AG09319 (cell line): ENCODE measurements at places on chromosomes 4 and X.

DNA sequence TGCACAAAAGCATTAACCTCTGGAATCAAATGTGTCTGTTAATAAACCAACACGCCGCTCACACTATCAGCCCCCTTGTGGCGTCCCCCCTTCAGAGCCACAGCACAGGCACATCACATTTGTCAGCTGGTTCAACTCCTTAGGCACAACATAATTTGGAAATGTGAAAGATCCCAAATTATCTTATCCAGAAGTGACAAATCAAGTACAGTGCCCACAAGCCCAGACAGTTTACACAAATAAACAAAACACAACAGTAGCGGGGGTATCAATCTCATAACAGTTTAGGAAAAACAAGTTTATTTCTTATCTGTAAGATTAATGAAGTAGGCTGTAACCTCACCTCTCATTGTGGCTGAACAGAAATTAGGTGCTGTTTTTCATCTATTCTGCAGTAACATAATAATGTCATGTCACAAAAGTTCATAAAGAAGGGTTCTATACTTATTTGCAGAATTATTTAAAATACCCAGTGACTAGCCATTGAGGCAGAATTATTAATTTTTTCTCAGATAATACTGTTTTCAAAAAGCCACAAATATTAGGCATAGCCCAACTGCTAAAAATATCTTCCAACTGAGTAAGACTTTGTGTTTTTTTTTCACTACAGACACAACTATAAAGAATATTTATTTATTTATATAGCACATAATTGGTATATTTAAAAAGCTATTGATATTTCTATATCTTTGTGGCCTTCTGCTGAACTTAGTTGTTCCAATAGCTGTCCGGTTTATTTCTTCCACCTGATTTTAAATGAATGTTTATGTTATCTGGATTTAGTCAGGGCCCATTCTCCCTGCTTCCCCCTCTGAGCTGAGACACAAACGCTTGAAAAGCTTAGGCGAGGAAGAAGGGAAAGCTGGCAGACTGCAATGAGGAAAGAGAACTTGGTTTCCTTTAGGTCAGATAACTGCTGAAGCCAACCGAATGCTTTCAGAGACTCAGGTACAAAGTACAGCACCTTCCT lies 214.7 kb downstream of the QDPR start:
- DNase-seq: no peak

- no peak for DNase-seq
These were observed 340.0 kb upstream of the MAOA start for GRCh38 chrX:43316146-43316545.

DNA sequence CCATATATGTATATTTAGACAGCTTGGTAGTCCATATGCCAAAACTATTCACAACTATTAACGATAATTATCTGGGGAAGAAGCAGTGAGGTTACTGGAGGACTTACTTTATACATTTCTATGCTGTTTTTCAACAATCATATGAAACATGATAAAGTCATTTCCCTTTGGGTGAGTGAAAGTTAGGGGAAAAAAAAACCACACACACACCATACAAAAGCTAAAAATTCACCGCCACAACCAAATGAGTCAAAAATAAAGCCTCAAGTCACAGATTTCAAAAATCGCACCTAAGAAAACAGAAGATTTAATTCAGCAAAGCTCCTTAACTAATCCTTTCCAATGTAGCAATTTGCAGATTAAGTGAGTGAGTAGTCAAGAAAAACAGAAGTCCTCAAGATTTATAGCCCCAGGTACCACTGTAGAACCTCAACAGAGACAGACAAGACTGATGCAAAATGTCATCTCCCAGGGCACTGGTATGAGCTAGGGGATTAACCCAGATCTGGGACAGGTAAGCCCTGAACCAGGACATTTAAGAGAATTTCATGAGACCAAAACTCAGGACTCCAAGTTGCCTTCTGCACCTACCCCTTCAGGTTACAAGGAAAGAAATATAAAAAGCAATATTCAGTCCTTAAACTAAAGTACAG lies 35.1 kb downstream of the SYTL4 start:
- no peak for DNase-seq

DNA sequence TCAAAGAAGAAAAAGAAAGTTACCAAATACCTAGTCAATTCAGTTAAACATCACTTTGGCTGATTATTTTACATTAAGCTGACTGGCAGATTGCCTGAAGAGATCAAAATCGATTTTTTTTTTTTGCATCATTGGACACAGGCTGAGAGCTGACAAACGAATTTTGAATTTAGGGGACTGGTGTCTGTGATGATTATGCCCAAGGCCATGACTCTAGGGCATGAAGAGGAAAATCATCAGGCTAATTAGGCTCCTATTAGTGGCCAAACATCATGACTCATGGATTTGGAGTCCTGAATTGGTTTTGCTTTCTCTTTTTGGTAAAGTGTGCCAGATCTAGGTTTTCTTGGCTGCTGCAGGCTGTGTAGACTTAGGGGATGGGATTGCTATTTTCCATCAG lies 829.3 kb upstream of the LCORL start:
- DNase-seq: no peak

DNA sequence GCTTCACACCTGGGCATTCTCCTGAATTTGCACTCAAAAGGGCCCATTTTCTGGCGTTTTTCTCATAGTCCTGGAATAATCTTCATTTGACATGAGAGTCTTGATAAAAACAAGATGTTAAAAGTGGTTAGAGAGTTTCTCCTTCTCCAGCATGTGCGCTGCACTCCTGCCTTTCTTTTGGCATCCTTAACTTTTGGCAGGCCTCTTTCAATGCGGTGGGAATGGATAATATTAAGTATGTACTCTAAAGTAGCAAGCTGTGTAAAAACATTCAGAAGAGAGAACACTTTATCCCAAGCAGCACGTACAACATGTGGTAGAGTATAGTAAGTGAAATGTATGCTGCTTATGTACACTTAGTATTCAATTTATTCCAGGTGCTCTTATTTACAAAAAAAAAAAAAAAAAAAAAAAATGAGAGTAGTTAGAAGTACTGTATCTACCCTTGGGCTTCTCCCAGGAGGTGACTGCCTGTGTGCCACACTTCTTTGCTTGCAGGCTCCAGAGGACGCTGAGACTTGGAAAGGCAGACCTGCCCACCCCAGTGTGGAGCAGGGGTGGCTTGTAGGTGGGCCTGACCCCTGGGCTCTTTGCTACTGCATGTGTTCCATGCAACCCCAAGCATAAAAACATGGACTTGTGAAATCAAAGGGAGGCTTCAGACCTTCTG lies 3.9 kb downstream of the FGF2 start:
- DNase-seq: no peak

DNA sequence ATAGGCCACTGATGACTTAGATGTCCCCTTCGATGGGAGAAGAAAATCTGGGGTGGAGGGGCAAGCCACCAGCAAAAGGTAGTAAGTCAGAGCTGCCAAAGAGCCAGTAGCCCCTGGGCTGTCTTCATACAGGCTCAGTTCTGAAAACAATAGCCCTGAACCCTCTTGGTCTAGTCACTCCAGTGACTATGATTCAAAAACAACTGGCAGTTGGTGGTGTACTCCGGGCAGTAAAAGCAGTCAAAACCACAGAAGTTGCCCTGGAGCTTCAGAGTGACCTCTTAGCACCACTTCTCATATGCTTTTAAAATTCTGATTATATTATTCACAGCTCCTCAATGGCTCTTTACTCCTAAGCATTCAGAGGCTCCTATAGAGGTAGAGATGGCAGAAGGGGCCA lies 164.3 kb upstream of the MAMLD1 start:
- no peak for DNase-seq

DNA sequence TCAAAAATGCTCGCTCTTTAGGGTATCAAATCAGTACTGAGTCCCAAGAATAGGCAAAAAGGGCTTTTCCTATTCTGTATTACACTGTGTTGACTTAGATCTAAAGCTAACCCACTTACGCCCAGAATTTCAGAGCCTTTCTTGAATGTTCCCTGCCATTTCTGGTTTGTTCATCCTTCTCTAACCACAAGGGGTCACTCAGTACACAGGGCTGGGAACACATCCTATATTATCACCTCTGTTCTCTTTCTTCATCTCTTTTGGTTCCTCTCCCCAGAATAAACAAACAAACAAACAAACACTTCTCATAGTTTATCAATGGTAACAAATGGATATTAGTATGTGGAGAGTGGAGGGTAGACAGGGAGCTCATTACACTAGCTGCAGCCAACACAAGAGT lies 25.5 kb upstream of the MORC4 start:
- no peak for DNase-seq

GRCh38 chr4:27005905-27006590 lies 145.4 kb downstream of the STIM2 start:
- DNase-seq: no peak

DNA sequence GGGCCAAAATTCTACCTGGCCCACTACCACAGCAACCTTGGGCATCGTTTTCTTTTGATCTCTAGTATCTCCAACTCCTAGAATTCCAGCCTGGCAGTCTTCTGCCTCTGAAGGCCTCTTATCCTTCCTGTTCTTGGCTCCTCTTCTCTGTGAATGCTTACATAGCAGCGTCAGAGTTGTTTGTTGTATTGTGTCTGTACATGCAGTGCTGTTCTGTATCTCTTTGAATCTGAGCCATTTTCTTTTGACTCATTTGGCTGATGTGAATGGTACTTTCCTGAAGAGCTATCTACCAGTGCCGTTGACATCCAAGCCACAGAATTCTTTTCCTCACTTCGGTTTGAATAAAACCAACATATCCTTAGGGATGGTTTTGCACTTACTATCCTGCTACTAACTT lies 79.2 kb downstream of the TMEM164 start:
- DNase-seq: no peak

DNA sequence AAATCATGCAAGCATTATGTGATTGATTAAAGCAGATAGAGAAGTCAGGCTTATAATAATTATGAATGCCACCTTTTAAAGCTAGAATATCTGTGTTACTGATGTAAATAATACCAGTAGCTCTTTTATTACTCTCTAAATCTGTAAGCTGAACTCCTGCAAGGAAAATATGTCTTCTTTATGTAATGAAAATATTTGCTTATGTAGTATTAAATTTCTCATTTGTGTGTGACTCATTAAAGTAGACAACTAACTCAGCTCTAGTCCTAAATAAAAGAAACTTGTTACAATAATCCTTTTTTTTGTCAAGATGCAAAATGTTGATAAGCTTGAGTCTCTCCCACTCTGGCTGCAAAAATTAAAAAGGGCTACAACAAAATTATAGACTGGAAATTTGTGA lies 137.7 kb upstream of the FAT1 start:
- DNase-seq: no peak

DNA sequence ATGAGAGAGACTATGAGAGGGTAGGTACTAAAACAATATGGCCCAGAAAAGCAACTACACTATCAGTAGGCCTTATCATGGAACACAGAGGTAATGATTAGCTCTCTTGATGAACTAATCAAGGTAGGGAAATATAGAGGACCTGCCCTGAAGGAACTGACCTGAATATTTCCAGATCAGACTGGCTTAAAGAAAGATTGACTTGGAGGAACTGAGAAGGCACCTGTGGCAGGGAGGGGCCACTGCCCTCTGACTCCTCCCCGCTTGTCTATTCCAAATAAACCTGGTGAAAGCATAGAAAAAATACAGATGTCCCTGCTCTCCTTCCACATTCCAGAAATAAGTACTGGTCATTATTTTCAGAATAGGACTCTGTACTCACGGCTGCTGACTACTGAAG lies 5.5 kb downstream of the RPS6KA6 start:
- no peak for DNase-seq

- no peak for DNase-seq
These were observed 580.9 kb upstream of the ZFP42 start for GRCh38 chr4:187414716-187415115.

DNA sequence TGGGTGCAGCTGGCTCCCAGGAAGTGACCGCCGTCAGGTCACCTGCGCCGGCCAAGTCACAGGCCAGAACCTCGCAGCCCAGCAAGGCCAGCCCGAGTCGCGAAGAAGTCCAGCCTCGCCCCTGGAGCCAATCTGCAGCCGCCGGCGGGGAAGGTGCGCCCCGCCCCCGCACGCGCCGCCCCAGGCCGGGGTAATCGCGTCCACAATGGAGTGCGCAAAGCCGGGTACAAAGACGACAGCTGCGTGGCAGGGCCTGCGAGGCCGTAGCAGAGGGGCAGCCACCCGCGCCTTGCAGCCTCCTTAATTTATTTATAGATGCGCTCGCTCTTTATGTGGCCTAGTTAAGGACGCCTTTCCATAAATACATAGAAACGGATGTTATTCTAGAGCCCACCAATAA lies 139.4 kb upstream of the CPEB2 start:
- no peak for DNase-seq

DNA sequence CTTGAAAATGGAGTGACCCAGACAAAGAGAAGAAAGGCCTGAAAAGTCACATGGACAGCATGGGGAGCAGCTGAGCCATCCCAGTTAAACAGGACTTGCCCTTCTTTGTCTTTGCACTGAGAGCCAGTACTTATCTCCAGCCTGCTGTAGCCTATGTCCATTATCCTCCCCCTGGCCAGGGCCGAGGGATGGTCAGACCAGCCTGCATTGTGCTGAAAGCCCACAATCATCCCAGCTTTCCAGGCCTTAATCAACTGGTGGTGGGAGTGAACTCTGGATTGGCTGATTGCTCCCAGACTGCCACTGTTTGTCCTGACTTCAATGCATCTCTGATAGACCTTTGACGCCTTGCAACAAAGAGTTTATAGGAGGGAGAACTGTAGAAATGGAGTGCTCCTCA lies 453.1 kb downstream of the EPHA5 start:
- DNase-seq: no peak

DNA sequence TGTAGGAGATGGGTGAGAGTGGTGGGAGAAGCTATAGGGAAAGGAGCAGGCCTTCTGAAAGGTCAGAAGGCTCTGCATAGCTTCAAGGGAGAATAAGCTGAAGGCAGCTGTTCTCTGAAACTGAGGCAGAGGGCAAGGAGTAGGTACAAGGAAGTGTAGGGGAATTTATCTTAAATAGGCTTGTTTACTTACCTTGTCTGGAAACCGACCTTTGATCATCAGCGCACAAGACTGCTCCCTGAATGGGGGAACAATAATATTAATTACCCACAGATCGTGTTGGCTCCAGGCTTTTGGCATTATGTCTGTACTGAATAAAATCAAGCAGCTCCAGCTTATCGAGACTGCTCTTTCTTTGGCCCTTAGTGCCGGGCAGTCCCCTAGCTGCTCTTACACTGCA lies 175.5 kb upstream of the MAGEB16 start:
- DNase-seq: no peak

GRCh38 chr4:127131527-127131926 lies 501.2 kb upstream of the INTU start:
- DNase-seq: no peak

DNA sequence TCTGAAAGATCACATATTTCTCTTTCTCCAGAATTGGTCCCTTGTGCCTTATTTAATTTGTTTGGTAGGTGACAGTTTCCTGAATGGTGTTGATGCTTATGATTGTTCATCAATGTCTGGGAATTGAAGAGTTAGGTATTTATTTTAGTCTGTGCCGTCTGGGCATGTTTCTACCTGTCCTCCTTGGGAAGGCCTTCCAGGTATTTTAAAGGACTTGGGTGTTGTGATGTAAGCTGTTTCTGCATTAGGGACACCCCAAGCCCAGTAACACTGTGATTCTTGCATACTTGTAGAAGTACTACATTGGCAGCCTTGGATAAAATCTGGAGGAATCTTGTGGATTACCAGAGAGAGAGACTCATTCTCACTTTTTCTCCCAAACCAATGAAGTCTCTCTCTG lies 120.8 kb upstream of the CXXC4 start:
- DNase-seq: no peak
